ENCODE measurements at places on chromosomes 6 and 20.

DNA sequence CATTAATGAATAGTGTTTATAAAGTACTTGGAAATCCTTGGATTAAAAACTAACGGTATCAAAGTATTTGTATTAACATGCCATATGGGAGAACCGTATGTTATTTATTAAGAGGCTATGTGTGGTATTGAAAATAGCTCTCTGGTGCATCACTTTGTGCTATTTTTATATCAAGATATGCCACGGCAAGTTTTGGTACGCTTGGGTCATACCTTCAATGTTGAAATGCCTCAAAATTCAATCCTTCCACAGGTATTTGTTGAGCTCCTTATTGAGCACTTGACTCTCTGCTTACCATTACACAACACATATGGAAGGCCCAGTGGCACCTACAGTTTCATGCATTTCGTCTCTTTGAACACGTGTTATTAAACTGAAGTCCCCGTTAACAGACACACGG lies 647.9 kb downstream of the KIF16B start:
- no peak for DNase-seq

- no peak for DNase-seq
Observed at GRCh38 chr20:58070664-58071196, 157.7 kb downstream of the ANKRD60 start.

- DNase-seq: no peak
Observed at GRCh38 chr6:16933532-16933931, 168.3 kb upstream of the STMND1 start.

GRCh38 chr6:32845384-32845884 lies 1.6 kb upstream of the PSMB8 start:
- DNase-seq: peak; percentile 40

DNA sequence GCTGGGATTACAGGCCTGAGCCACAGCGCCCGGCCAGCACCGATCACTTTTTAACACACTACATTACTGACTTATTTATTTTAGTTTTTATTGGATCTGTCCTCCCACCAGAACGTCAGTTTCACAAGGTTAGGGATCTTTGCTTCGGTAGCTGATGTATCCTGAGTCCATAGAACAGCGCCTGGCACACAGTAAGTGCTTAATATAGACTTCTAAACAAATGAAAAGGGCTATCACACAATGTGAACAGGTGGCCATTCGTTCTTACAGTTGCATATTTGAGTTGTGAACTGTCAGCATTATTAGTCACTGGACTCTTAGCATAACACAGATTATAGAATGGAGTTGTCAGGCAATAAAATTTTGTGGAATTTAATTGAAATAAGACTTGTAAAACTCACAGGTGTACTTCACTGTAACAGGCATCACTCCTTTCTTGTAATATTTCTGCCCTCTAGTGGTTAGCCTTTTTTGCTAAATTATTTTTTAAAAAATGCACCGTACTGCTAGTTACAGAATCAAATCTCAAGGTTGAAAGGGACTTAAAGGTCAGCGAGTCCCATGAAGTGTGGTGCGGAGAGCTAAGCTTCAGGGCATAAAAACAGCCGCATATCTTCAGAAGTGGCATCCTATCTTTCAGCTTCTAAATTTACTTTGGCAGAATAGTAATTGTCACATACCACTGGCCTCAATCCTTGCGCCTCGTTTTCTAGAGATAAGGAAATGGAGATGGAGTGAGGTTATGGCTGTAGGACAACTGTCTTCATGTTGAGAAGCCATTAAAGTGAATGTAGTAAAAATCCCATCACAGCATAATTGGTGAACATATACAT lies 3.4 kb upstream of the TBC1D7 start:
- no peak for DNase-seq
